Bronchus fibroblast of lung (primary cell): ENCODE measurements at places on chromosomes 7 and 10. TPM values are rescaled to one million over a fixed set of nuclear protein-coding genes. Genes with fewer than 3 reads are reported as not detected.

The GIMAP2 gene
- 0.15 and 0.34 TPM in 2 replicates for total RNA-seq

The NRP1 gene
- 131 and 147 TPM in 2 replicates for total RNA-seq

The ELN gene
- 0.59 and 4.2 TPM in 2 replicates for total RNA-seq

The SEMA3E gene
- 0.45 and 0.50 TPM in 2 replicates for total RNA-seq

The H2BK1 gene
- not detected in 2 replicates for total RNA-seq

The PRSS37 gene
- not detected in 2 replicates for total RNA-seq

The LRRTM3 gene
- total RNA-seq: not detected in 2 replicates

The PRPS1L1 gene
- total RNA-seq: not detected in 2 replicates

The LRRD1 gene
- total RNA-seq: 0.17 TPM in 1 of 2 replicates, not detected in the other

The SEMA4G gene
- total RNA-seq: 2.1 and 2.2 TPM in 2 replicates

The RBM48 gene
- total RNA-seq: 5.7 and 7.1 TPM in 2 replicates
